CD4-positive, alpha-beta T cell treated with Interleukin-15 for 1 hour (primary cell): ENCODE measurements at places on chromosomes 16 and 17.
A peak's percentile ranks its signal among the peaks of the same experiment; 100 is the strongest.

DNA sequence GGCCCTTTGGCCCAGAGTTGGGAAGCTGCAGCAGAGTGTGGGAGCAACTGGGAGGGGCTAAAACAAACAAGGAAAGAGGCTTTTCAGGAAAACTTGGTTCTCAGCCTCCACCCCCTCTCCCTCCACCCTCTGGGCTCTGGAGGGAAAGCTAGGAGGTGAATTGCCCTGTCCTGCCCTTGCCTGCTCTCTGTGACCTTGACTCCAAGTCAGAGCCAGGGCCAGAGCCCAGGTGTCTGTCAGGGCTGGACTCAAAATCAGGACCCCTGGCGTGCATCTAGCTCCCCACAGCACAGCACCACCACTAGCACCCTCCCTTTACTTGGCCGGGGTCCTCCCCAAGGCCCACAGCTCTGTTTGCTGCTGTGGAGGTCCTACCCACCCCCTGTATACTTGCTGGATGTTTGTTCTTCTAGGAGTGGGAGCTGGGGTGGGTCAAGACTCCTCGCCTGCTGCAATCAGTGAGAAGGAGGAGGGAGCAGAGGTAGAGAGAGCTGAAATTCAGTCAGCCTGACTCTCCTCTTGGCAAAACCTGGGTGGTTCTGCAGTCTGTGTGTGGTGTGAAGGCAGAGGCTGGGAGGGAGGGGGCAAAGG, 2.8 kb upstream of the NR1D1 start:
- DNase-seq = no peak

- no peak for DNase-seq
Observed at GRCh38 chr17:59527325-59527917, 38.0 kb upstream of the DHX40 start.

GRCh38 chr16:48089053-48089792, 66.6 kb downstream of the ABCC12 start:
- DNase-seq = no peak

GRCh38 chr17:5035315-5035714, at the start of gene SLC52A1:
TSS of gene SLC52A1 (minus strand) at chr17:5035426. CDS start at chr17:5034606, 820 bp downstream.
- DNase-seq = no peak

- DNase-seq = no peak
Observed at GRCh38 chr16:23384878-23385277, 68.1 kb downstream of the COG7 start.

DNA sequence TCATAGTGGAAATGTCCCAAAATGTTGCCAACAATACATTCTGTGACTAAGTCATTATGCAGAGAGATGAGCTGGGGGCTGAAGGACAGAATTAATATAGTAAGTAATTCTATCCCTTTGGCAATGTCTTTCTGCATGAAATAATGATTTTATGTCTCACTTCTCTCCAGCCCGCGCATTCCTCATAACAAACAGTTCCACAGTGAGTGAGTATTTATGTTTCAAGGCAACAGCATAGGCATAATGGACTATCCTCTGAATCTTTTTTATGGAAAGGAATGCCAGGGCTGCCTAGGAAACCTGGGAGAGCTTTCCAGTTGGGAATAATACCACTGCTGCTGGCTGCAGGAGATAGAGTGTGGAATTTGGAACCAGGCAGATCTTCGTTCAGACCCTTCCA, 477.7 kb downstream of the HS3ST4 start:
- no peak for DNase-seq

- no peak for DNase-seq
Observed at GRCh38 chr16:89172171-89172527, 601 bp downstream of the CDH15 start.

- DNase-seq = no peak
Observed at GRCh38 chr16:73071131-73071940, 23.4 kb upstream of the ZFHX3 start.

DNA sequence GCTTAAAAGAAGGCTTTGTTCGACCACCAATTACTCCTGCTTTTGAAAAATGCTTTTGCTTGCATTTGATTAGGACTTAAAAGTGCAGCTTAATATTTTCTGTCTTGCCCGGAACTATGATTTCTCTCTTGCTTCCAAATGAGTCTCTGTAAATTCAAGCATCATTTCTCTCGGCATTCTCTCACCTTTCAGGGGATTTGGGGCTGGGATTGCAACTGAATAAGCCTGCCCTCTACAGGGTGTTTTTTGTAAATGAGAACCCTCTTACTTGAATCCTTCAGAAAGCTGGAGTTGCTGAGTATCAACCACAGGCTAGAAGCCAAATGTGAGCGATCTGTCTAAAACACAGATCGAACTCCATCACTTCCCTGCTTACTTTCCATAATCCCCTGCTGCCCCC, 234.6 kb downstream of the TMEM114 start:
- DNase-seq = no peak

DNA sequence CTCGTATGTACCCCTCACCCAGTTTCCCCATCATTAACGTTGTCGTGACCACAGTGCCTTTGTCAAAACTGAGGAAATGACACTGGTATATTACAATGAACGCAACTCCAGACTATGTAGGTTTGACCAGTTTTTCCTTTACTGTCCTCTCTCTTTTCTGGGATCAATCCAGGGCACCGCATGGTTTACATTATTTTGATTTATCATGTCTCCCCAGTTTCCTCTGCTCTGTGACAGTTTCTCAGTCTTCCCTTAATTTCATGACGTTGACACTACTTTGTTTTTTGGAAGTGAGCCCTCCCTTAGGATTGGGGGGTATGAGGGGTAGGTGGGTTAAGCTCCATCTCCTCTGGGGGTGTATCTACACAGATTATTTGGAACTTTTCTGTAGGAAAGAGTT, 76.1 kb upstream of the LGALS9 start:
- DNase-seq = no peak

GRCh38 chr16:78748220-78748929, 648.9 kb downstream of the WWOX start:
- DNase-seq = no peak

DNA sequence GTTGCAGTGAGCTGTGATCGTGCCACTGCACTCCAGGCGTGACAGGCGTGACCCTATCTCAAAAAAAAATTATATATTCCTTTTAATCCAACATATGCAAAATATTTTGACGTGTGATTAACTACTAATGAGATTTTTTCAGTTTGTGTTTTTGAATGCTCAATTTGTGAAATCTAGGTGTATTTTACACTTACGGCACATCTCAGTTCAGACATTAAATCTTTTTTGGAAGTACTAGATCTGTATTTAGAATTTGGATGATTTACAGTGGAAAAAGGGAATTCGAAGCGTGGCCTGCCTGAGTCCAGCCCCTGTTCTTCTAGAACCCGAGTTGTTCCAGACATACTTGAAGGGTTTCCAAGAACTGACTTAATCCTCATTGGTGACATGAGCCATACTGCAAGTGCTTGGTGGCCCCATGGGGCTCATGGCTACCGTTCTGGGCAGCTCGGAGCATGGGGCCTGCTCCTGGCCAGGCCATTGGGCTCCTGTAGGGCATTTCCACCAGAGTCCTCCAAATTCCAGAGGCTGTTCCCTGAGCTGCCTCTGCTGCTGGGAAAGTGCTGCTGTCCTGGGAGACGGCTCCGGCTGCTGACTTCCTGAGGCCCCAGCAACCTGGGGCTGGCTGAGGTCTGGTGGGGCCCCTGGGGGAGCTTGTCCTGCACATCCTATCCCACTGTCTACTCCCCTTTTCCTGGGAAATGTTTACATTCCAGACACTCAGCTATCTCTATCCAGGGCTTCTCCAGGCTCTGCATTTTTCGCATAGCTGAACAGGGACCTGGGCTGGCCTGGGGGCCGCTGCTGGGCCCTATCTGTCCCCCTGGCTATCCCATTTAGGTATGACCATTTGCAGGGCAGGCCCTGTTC, 27.2 kb downstream of the LLGL2 start:
- DNase-seq = no peak

GRCh38 chr16:11660565-11660964, 7.7 kb upstream of the SNN start:
- DNase-seq = no peak

DNA sequence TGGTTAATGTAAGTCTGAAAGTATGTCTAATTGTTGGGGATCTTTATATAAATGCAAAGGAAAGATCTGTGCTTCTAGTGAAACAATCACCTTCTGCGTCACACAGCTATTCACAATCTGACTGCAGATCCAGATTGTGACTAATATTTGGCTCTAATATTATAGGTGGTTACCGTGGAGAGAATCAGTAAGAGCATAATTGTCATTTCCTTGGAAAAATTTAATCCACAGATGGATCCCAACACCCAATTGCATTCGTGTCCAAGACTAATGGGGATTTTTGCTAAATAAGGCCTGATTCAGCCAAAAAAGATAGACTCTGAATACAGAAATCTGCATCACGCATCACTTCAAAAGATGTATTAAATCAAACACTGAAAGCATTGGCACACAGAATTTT, 2.7 kb upstream of the KCNJ2 start:
- DNase-seq = no peak

GRCh38 chr16:1920727-1921171, 2.5 kb upstream of the HS3ST6 start:
- DNase-seq = no peak

DNA sequence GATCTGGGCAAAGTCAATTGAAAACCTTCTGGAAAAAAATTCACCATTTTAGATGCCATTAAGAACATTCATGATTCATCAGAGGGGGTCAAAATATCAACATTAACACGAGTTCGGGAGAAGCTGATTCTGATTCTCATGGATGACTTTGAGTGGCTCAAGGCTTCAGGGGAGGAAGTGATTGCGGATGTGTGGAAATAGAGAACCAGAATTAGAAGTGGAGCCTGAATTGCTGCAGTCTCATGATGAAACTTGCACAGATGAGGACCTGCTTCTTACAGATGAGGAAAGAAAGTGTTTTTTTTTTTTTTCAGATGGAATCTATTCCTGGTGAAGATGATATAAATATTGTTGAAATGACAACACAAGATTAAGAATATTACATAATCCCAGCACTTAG, 12.9 kb downstream of the ITGAX start:
- DNase-seq = peak; percentile 48

GRCh38 chr17:77246110-77247047, 105.6 kb downstream of the SEC14L1 start:
- no peak for DNase-seq

DNA sequence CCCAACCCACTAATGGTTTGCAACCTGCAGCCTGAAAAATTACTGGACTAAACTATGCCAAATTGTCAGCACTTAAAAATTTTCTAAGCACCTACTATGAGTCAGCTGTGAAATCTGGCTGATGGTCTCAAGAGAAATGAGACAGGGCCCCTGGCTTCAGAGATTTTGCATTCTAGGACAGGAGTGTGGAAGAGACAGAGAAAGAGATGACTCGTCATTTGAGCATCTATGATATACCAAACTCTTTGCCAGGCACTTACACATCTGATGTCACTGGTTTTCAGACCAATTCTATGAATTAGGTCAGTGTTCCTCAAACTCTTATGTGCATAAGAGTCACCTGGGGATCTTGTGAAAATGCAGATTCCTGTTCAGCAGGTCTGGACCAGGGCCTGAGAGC, 44.4 kb downstream of the CLEC19A start:
- DNase-seq = no peak

DNA sequence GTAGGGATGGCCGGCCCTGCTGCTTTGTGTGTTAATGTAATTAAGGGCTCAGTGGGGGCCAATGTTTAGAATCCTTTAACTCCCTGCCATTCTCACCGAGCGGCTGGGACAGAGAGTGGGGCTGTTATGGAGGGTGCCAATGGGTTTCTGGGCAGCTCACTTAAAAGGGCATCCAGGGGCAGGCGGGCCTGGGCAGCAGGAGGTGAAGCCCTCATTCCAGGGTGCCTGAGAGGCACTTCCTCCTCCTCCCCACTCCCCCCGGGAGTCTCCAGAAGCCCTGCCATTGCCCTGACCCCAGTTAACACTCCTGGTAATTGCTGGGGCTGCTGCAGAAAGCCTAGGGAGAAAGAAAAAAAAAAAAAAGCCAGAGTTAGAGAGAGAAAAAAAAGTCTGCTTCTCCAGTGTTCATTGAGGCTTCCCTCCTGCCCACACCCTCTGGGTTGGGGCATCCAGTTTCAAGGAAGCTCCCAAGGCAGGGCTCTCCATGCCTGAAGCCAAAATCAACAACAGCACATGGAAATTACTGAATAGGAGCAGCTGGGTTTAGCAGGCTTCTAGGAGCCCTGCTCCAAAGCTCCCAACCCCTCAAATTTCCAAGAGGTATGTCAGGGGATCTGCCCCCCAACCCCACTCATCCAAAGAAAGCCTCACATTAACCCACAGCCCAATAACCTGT, 28.0 kb downstream of the CUEDC1 start:
- DNase-seq = no peak

GRCh38 chr17:32755045-32755805, 121.7 kb downstream of the MYO1D start:
- no peak for DNase-seq

DNA sequence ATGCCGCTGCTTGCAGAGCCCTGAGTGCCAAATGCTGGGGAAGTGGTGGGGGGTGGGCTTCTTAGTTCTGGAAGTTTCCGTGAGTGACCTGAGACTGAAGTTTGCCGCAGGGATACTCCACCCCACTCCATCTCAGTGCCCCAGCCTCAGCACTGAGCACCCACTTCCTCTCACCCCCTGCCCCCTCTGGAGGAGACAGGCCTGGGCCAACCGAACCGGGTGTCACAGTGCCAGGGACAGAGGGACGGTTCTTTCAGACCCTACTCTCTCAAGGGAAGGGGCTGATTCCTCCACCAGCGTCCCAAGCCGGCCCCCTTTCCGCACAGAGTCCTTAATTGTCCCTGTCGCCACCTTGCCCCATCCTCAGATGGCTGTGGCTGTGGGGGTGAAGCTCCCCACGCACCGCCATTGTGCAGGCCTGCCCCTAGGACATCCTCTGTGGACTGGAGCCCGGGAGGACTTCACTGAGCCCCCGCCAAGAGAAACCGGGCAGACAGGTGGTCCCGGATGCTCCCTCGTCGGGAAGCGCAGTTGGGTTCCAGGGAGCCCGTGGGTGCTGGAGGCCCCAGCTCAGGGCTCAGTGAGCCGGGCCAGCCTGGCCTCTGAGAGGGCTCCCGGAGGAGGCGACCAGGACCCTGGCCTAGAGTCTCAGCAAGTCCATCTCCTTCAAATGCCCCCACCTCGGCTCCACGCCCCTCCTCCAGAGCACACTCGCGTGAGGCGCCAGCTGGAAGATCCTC, 1.6 kb upstream of the KREMEN2 start:
- DNase-seq = no peak

DNA sequence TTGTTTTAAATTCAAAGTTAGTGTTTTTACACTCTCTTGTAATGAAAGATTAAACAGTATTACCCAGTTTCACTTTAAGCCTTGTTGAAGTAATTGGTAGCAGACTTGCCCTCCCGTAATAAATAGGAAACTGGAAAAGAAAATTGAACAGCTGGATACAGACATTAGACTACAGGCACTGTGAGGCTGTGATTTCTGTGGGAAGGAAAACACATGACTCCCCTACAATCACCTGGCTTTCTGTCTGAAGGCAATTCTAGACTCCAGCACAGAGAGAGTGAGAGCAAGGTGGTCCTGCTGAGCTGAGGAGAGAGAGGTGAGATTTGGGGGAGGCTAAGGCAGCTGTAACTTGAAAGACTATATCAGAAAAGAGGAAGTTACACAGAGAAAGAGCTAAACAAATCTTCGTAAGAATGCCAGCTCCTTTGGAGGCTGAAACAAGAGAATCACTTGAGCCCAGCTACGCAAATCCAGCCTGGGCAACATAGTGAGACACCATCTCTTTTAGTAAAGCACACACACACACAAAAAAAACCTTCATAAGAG, 57.8 kb upstream of the CDYL2 start:
- no peak for DNase-seq
